ENCODE measurements at places on chromosomes 13 and 19. TPM values are rescaled to one million over a fixed set of nuclear protein-coding genes. Genes with fewer than 3 reads are reported as not detected.

Gene CD70
- not detected for total RNA-seq

Gene THSD1
- 4.4 TPM for total RNA-seq

Gene TPRX2
- not detected for total RNA-seq

Gene CFAP97D2
- total RNA-seq = not detected

Gene FUT1
- 1.8 TPM for total RNA-seq

Gene LRRC63
- total RNA-seq = not detected

Gene SPRED3
- 0.40 TPM for total RNA-seq

Gene ZNF726
- total RNA-seq = 0.32 TPM

Gene SLC7A10
- 0.13 TPM for total RNA-seq

Gene SHISA7
- not detected for total RNA-seq

Data from Right ventricle myocardium superior (tissue), 1 donor.